Activated CD4-positive, alpha-beta T cell treated with anti-CD3 and anti-CD28 coated beads for 36 hours (primary cell): ENCODE measurements at places on chromosomes 1 and 21.

DNA sequence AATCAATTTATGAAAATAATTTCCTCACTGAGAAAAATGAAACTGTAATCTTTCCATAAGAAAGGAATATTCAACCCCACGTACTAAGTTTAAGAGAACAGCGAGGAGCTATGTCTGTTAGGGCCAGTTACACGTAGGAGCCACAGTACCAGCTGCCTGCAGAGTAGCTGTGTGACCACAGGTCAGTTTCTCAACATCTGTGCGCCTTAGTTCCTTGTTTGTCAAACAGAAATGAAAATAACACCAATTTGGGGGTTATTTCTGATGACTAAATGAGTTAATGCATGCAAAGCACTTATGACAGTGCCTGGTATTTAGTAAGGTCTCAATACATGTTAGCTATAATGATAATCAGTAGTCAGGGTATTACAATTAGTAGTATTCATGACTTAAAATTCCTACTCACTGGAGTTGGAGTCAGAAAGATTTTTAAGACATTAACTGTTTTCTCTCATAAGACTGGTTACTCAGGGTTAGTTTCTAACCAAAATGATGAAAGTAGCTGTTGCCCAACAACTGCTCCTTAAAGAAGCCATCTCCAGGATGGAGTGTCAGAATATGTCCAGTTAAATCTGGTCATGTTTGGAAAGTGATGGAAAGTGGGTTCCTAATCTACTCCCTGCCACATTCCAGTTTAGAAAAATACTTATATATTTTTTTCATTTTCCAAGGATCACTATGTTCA, 85.8 kb upstream of the ZNF648 start:
- no peak for DNase-seq

- no peak for DNase-seq
These were observed 87.2 kb upstream of the CNIH3 start for GRCh38 chr1:224528900-224529299.

- no peak for DNase-seq
These were observed 2.3 kb upstream of the PRELP start for GRCh38 chr1:203473281-203473680.

DNA sequence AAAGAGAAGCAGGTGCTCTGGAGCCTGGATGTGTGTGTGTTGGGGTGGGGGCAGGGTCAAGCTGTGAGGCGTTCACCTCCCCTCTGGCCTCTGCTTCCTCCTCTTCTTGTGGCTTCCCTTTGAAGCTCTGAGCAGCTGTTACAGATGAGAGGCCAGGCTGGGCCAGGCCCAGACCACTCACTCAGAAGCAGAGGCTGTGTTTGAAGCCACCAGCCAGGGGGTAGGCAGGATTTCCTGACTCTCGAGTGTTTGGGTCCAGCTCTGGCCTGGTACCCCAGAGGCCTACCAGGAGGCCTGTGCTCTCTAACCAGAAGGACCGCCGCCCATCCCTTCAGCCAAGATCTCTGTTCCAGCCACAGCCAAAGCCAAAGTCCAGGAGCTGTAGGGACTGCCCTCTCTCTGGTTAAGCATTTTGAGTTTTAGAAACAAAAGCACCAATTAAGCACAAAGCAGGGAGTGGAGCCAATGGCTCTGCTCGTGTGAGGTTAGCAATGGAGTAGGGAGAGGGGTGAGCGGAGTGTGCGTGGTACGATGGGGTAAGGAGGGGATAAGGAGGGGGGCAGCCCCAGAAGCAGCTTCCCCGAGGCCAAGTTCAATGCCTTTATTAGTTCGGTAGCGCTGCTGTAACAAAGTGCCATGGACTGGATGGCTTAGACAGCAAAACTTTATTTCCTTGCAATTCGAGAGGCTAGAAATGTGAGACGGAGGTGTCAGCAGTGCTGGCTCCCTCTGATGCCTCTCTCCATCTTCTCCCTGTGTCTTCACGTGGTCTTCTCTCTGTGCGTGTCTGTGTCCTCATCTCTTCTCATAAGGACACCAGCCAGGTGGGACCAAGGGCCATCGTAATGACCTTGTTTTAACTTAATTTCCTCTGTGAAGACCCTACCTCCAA, 20.5 kb downstream of the RCSD1 start:
- peak; percentile 19 for DNase-seq

- no peak for DNase-seq
These were observed 22.4 kb upstream of the PADI2 start for GRCh38 chr1:17141441-17142197.

DNA sequence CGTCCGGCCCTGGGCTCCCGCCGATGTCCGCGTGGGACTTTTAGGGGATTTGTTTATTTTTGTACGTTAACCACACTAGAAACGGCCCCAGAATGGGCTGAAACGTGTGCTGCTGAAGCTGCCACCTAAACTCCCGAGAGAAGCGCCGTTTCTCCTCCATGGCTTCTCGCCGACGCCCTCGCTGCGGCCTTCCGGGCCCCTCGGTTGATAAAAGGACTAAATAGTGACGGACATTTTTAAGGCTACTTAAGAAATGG, 678 bp upstream of the PTTG1IP start:
- no peak for DNase-seq

DNA sequence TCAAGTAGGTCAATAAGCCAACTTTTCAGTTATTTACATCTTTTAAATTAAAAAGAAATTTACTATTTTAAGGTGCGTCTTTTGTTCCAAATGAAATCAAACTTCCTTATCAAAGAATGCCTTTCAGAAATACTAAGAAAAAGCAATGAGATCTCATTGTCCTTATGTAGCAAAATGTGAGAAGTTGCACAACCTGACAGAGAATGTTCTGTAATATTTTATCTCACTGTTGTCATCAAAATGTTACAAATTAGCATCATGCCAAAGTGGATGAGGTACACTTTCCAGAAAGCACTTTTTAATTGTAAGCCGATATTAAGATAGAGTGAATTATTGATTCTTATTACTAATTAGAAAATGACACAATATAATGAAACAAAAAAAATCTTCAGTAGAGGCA, 50.4 kb downstream of the KCNT2 start:
- DNase-seq = no peak

DNA sequence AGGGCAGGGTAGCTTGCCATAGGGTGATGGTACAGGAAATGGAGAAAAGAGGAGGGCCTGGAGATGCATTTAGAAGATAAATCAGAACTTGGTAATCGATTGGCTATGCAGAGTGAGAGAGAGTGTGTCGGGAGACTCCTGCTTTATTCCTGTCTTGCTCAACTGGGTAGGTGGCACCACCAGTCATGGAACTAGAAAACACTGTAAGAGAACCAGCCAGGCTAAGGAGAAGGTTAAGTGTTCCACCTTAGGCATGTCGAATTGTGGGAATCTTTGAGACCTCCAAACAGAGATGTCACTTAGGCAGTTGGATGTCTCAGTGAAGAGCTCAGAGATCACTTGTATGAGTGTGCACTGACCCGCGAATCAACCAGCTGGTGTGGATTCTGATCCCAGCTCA, 28.7 kb upstream of the RD3 start:
- DNase-seq = no peak

DNA sequence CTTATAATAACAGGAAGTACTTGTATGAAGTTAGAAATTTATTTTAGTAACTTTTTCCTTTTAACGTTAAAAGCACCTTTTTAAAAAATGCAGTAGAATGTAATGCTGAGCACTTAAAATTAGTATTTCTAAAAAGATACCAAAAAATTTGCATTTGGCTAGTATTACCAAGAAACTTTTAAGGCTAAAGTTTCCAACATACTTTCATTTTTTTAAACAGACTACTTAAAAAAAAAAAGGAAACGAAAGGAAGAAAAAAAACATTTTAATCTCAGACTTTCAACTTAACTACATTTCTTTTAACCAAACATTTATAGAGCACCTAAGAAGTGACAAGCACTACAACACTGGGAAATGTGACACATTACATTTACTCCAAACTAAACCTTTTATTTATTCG, 2.8 kb downstream of the ARID4B start:
- no peak for DNase-seq

DNA sequence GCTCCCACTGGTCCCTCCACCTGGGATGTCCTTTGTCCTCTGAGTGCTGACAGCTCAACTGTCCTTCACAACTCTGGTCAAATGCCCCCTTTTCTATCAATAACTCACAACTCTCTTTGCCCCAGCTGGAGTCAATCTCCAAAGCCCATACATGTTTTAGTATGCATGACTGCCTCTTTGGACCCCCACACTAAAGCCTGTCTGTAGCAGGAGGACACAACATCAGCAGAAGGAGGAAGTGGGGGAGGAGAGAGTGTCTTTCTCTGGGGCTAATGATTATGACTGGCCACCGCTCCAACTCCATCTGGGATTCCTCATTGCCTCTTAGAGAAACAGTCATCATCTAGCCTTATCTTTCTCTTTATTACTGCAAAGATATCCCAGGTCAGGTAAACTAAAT, 186.6 kb upstream of the FGGY start:
- no peak for DNase-seq

DNA sequence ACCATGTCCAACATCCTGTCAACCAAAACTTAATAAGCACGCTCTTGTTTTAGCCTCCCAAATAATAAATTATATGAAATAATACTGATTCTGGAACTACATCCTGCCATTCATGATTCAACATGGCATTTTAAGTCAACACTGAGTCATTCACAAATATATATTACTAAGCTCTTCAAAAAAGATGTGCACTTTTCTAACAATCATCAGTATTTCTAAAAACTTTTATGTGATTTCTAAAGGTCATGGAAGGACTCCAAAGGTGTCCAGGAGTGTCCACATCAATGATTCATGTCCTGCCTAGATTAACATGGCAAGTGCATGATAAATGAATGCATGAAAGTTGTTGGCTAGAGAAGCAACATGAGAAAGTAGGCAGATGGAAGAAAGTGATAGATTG, 51.6 kb downstream of the NEGR1 start:
- DNase-seq = no peak

- no peak for DNase-seq
These were observed 24.3 kb upstream of the KCNE1 start for GRCh38 chr21:34536311-34536710.

GRCh38 chr1:44642925-44643324, 31.4 kb downstream of the TMEM53 start:
- no peak for DNase-seq

GRCh38 chr1:229952670-229953520, 114.1 kb upstream of the GALNT2 start:
- no peak for DNase-seq

GRCh38 chr1:236724506-236724905, 38.2 kb downstream of the ACTN2 start:
- DNase-seq = no peak

- DNase-seq = no peak
These were observed 152.9 kb downstream of the PGBD5 start for GRCh38 chr1:230273141-230273710.

DNA sequence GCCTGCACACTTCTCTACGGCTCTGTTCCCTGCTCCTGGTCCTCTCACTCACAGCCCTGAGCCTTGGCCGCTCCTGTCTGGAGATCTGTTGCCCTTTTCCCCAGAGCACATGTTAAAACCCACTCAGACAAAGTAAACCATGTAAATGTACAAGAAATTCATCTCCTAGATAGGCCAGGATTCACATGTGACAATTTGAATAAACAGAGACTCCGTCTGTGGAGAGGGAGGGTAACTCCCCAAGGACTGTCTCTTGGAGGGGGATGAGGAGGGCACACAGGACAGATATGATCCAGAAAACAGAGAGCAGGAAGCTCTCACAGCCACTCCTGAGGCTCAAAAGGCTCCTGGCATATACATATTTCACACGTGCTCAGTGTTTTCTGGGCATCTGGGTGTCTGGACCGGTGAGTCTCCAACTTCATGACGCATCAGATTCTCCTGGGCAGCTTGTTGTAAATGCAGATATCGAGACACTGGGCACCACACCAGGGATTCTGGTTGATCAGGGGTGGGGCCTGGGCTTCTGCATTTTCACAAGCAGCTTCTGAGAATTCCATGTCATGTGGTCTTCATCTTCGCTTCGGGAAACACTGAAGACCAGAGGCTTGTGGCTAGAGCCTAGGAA, 6.4 kb upstream of the KAZN start:
- DNase-seq = no peak

- DNase-seq = no peak
These were observed 849.8 kb downstream of the USP25 start for GRCh38 chr21:16579538-16579937.

GRCh38 chr1:41313661-41314131, 47.5 kb upstream of the FOXO6 start:
- DNase-seq = peak; percentile 36

DNA sequence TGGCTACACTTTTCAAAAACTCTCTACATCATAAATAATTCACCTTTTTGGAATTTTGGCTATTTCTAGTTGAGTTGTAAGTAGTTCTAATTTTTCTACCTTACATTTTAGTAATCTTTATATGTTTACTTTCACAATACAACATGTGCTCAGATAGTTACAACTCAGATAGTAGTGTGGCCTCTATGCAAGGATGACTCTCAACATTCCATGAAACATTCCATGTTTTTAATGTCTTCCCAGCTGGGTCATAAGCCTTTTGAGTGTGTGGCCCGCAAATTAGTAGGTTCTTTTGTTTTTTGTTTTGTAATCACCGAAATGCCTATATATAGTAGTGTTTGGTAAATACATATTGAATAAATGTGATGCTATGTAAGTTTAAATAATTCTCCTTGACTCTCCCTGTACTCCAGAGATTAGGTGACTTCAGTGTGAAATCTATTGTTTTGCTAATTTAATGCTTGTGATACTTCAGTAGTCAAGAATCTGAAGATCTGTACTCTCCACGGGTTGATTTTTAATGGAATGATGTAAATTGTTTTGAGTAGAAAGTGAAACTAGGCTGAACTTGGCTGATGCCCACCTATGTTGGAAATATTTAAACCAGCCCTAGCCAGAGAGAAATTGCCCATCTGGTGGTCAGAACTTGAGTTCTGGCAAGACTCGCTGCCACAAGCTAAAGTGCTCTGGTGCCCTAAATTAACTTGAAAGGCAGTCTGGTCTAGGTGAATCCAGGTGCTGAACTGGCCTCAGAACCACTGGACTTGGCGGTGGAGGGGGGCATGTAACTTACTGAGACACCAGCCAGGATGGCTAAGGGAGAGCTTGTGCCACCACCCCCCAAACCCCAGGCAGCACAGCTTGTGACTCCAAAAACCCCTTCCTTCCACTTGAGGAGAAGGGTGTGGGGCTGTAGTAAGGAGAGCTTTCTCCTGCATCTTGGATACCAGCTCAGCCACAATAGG, 165.6 kb downstream of the USP25 start:
- DNase-seq = no peak

DNA sequence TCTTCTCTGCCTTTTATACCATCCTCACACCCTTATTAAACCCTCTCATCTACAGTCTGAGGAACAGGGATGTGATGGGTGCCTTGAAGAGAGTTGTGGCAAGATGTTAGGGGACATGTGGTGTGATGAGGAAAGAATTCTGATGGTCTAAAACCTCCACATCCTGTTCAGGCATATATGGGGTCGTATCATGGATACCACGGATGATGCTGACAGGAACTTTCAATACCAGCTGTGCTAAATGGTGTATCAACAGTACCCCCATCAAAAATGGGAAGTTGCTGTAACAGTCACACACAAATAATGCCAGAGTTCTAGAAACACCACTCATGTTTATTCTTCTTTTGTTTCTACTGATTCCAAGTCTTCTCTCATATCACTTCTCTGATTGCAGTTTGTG, 12.9 kb downstream of the OR2T6 start:
- no peak for DNase-seq
